Vagina (tissue), 2 donors: ENCODE measurements at places on chromosomes 6 and 20.

DNA sequence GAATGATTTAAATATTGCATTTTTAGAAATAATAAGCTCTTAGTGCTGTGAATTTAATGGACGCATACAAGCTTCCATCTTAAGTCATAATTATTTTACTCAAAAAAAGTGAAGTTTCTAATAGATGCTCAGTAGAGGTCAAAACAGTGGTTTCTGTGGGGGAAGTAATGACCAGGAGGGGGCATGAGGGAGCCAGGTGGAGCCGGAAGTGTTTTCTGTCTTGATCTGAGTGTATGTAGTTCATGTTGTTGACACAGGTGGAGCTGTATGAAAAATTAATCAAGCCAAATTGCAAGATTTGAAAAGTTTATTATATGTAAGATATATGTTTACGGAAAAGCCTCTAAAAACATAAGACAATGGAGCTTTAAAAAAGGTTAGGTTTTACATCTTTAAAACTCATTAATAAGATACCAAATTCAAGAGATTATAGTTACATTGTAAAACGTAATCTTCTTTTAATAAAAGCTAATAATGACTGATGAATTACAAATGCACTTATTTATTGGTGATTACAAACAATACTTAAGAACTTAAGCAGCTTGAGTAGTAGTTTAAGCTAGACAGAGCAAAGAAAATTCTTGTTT is 68.0 kb downstream of the PLAGL1 start:
- no peak for DNase-seq

GRCh38 chr6:25369433-25370177 is 90.4 kb downstream of the CARMIL1 start:
- DNase-seq: no peak

DNA sequence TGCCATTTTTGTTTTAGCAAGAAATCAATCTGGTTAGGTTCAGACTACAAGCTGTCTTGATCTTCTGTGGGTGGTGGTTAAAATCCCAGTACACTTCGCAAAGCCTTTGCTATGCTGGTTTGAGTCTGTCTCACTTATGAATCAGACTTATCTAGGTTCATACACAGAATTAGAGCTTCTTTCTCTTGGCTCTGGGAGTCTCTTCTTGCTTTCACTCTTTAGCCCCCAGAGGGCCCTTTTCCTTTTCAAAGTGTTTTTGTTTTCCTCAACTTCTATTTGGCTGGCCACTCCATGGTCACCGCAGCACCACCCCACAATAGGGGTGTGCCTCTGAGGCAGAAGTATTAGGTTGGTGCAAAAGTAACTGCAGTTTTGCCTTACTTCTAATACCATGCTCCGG is 21.3 kb downstream of the ECI2 start:
- no peak for DNase-seq

DNA sequence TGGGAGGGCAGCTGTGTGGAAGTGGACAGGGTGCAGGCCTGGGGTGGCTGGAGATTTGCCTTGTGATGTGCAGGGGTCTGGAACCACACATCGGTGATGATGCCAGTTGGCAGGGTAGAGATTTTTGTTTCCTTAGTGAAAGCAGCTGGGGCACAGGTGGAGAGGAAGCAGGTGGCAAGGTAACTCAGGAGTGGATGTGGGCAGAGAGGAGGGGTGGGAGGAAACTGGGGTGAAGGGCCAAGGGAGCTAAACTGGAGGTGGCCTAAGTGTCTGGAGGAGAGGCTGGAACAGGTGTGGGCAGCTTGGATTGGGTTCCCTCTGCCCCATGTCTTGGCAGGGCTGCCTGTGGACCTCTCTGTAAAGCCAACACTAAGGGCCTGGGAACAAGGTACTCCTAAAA is 4.7 kb upstream of the SCUBE3 start:
- no peak for DNase-seq

DNA sequence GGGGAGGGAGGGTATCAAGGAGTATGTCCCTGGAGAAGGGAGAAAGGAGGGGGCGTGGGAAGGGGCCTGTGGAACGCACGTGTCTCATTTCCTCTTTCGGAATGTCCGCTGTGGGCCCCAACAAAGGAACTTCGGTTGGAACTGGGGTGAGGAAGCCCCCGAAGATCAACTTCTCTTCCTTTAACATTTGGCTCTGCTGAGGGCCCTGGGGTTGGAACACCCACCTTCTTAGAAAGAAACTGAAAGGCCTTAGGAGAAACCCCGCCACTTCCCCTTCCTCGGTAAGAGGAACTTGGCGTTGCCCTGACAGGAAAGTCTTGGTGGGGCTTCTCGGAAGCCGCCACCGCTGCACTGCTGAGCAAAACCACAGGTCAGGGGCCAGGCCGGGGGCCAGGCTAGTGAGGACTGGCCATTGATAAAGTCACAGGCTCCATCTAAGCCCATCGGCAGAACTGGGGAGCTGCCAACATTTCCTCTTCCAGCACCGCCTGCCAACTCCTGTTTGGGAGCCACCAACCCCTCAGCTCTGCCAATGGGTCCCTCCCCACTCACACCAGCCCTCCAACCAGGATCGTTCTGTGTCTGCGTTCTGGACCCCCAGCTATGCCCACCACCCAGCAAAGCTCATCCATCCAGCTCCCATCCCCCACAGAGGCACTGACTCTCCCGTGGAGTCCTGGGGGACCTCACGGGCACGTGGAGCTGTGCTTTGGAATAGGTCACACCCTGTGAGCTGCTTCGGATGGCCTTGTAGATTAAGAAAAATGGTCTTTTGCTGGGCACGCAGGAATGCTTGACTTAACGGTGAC is 44.8 kb downstream of the FGD2 start:
- no peak for DNase-seq

DNA sequence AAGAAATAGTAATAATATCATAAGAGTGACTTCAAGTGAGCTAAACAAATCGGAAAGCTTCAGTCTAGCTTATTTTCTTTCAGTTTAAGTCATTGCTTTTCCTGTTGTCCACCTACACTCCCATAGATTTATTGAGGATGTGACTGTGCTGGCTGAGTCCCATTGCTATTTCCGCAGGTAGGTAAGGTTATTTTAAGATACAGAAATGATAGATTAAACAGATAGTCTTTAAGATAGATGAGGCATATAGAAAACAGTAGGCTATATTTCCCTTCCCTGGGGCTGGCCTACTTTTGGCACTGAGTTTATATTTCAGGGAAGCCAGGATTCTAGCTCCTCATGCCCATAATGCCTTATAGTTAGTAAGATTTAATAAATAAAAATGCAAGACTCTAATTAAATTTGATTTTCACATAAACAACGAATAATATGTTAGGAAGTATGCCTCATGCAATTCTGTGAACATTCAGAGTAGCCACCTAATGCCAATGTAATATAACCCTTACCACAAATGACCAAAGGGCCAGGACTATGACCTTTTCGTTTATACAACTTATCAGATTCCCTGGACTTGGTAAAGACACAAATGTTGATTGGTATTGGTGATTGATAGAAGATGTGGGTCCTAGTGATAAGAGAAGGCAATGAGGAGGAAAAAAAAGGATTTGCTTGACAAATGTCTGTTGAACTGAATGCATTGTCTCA is 1079.3 kb downstream of the EPHA7 start:
- no peak for DNase-seq

- DNase-seq: no peak
Measured at GRCh38 chr20:3121271-3121911, 36.9 kb upstream of the AVP start.

GRCh38 chr20:11652128-11652527 is 265.6 kb upstream of the BTBD3 start:
- no peak for DNase-seq

GRCh38 chr6:25056130-25056529 is 120.4 kb upstream of the RIPOR2 start:
- DNase-seq: no peak

- DNase-seq: no peak
Measured at GRCh38 chr6:105900125-105900937, 185.8 kb upstream of the PRDM1 start.

DNA sequence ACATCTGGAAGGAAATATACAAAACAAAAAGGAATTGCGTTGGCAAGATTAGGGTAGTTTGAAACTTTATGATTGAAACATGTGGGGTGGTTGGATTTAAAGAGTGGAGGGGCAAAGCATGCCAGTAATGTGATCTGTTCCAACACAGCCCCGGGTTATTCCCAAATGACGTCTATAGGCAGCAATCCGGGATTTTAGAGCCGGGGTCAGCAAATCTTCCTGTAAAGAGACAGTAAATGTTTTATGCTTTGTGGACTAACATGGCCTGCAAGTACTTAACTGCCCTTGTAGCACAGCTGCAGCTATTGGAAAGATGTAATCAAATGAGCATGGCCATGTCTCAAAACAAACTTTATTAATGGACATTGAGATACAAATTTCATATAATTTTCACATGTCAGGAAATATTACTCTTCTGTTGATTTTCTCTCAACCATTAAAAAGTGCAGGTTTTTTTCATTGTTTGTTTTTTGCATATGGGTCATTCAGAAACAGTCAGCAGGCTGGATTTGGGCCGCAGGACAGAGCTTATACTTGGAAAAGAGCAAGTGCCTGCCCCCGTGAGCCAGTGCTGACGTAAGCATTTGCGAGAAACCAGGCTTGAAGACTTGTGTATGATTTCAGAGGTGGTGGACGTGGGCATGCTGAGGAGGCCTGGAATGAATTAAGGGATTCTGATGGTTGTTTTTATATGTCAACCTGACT is 136.5 kb downstream of the DOK5 start:
- DNase-seq: no peak

- DNase-seq: no peak
Measured at GRCh38 chr20:44590980-44591778, 8.8 kb downstream of the PKIG start.

- DNase-seq: no peak
Measured at GRCh38 chr6:3195695-3196497, 31.6 kb downstream of the TUBB2B start.

- no peak for DNase-seq
Measured at GRCh38 chr6:11143394-11144371, 32.2 kb upstream of the ERVFRD-1 start.
